ENCODE measurements at places on chromosomes 7 and 10.
A peak's percentile ranks its signal among the peaks of the same experiment; 100 is the strongest.

- no peak for DNase-seq
Measured at GRCh38 chr10:3477683-3478082, 305.1 kb upstream of the PITRM1 start.

GRCh38 chr7:3232228-3232627 lies 68.8 kb upstream of the SDK1 start:
- DNase-seq: no peak

- no peak for DNase-seq
Measured at GRCh38 chr10:17232276-17232960, 4.4 kb downstream of the VIM start.

- no peak for DNase-seq
Measured at GRCh38 chr7:17305387-17306171, 7.1 kb downstream of the AHR start.

DNA sequence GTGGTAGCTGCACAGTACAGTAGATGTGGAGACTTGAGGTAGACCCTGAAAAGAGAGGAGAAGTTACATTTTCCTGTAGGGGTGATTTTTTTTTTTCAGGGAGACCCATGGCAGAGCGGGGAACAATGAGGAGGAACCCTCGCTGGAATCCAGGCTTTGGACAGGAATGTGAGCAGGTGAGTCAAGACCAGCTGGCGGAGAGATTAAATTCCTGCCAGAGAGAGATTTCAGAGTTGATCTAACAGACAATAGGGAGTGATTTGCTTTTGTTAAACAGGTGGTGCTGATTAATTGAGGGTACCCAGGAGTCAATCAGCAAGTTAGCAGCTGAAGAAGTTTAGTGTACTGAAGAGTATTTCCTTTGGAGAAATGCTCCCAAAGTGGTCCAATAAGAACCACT lies 41.6 kb upstream of the MINDY3 start:
- DNase-seq: no peak

DNA sequence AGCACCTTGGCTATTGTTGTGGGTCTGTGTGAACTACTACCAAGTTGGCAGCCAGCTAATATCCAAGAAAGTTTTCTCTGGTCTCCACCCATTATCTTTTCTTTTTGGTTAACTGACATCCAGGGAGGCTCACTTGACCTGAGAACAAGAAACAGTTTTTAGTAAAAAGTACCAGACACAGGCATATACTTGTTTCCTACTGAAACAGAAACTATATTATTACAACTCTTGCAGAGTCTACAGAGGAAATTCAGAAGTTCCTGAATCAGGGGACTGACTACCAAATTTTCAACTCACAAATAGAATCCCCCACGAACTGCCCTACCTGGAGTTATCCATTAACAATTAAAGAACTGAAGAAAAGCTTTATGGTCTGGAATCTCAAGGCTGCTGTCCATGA lies 168.9 kb downstream of the KCND2 start:
- DNase-seq: no peak

GRCh38 chr10:21194510-21194993 lies 297.4 kb upstream of the NEBL start:
- peak; percentile 19 for DNase-seq

DNA sequence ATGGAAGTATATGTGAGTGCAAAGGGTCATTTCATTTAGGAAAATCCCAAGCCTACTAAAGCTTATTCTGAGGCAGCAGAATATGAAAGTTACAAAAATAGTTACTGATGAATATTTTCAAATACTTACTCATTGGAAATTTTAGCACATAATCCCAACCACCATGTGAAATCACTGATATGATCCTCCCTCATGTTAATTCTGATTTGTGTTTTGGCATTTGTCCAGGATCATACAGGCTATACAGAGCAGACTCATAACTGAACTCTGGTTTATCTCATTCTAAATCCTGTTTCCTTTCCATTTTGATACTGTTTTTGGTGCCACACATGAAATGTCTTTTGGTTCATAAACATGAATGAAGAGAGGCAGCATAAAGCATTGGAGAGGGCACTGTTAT lies 3.4 kb upstream of the FAM24B start:
- DNase-seq: no peak

GRCh38 chr7:136033413-136034031 lies 56.4 kb upstream of the MTPN start:
- DNase-seq: no peak

DNA sequence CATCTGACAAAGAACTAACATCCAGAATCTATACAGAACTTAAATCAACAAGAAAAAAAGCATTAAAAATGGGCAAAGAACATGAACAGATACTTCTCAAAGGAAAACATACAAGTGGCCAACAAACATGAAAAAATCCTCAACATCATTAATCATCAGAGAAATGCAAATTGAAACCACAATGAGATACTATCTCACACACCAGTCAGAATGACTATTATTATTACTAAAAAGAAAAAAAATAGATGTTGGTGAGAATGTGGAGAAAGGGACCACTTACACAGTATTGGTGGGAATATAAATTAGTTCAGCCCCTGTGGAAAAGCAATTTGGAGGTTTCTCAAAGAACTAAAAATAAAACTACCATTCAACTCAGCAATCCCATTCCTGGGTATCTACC lies 89.1 kb upstream of the ADO start:
- DNase-seq: no peak

GRCh38 chr7:103765901-103766300 lies 223.6 kb downstream of the RELN start:
- no peak for DNase-seq

DNA sequence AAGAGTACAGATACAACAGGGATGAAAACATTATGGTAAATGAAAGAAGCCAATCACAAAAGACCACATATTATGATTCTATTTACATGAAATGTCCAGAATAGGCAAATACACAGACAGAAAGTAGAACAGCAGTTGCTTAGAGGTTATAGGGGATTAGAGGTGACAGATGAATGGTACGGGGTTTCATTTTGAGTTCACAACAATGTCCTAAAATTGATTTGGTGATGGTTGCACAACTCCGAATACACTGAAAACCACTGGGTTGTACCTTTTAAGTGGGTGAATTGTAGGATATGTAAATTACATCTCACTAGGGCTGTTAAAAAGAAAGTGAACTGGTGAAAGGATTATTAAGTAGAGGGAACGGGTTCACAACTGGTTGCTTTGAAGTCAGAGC lies 76.3 kb upstream of the MRLN start:
- DNase-seq: no peak

GRCh38 chr10:81034383-81034782 lies 496.7 kb downstream of the SH2D4B start:
- no peak for DNase-seq

DNA sequence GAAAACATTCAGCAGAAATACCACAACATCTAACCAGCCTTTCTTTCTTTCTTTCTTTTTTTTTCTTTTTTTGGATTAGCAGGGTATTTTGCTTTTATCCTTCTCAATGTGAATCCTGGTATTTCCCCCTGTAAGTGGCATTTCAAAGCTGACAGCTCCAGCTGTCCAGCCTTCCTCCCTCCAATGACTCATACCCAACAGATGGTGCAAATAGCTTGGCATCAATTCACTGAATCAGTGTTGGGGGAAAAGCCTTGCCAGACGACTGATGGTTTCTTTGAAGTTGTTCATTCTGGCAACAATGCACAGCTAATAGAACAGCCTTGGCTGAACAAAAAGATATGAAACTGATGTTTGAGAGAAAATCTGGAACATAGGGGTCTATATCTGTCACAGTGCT lies 316.8 kb upstream of the STEAP1 start:
- DNase-seq: no peak

GRCh38 chr7:29574659-29575058 lies 11.0 kb downstream of the PRR15 start:
- DNase-seq: no peak

DNA sequence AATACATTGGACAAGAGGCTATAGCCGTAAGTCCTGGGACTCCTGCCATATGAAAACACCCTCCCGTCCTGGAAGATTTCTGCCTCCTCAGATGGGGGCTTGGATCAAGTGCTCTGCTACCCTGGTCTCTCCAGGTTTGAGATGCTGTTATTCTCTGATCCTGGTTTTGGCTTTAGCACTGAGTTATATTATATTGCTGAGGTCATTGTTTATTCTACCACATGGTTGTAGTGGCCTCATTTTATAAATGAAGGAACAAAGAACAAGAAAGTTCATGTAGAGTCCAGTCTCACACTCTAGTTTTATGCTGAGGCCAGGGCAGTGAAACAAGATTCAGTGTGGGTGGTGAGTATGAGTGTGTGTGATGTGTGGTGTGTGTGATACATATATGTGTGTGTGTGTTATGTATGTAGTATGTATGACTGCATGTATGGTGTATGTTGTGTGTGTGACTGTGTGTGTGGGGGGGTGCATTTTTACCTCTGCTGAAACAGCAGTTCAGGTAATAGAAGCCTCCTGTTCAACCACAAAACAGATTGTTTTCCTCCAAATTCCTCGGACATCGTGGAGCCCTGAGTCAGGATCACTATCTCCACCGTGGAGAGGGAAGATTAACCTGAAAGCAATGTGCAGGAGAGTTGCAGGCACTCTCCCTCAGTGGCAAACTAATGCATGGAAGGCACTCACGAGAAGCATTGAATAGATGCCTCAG lies 80.7 kb downstream of the C7orf25 start:
- no peak for DNase-seq

DNA sequence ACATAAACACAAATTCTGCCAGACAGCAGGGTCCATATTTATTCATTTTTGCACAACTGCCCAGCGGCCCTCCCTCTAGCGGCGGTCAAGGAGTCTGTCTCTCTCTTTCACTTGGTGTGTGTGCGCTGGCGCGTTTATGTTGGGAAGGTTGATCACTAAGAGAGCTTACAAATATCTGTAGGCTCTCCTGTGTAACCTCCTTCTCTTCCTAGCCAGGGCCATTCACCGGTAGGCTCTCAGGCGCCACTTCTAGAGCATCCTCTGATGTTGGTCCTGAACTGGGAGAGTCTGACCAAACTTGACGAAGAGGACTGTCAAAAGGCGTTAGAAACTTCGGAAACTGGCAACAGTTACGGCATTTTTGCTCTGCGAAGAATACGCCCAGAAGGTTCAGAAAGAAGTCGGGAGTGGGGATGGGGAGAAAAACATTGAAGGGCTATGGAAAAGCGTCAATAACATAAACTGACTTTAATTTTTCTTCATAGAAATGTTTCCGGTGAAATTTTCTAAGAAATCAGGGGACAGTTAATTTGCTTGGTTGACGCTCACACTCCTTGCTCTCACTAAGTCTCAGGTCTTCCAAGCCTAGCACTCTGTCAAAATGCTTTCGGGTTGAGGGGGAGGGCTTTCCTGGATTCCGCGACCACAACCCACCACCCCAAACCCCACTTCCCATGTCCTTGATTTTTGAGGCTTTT lies 731.1 kb downstream of the ZWINT start:
- no peak for DNase-seq

- DNase-seq: no peak
Measured at GRCh38 chr10:5776136-5776880, 36.9 kb downstream of the GDI2 start.

GRCh38 chr7:42471573-42472174 lies 234.7 kb upstream of the GLI3 start:
- no peak for DNase-seq

DNA sequence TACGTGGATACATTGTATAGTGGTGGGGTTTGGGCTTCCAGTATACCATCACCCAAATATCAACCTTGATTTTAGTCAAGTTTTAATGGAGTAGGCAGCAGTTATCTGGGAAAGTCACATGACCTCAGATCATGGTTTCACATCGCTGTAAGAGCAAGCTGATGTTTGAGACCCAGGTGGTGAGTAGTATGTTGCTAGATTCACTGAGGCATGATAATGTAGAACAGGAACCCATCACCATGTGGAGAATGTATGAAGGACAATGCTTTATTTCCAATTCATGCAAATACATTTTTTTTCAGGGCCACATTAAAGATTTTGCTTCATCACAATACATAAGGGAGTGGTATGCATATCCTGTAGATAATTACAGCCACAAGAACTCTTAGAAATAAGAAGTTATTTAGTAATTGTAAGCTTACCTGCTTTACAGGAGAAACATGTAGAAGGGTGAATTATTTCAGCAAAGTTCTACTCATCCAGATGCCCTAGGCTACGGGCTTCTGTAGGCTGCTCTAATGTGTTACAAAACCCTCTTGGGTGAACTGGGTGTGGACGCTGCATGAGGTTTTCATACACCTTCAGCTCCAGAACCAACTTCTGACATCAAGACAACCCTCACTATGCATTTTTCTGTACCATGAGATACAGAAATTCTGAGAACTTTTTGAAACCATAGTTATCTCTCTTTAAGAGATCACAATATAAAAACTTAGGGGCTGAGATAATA lies 27.6 kb upstream of the LAMB4 start:
- DNase-seq: no peak

GRCh38 chr10:87750817-87751216 lies 67.2 kb downstream of the ATAD1 start:
- no peak for DNase-seq

- DNase-seq: no peak
Measured at GRCh38 chr7:128889121-128889520, 21.4 kb downstream of the KCP start.

GRCh38 chr10:49318028-49318427 lies 19.1 kb downstream of the C10orf71 start:
- DNase-seq: no peak

Data from HTR-8/SVneo (cell line).